Hematopoietic multipotent progenitor cell (in vitro differentiated cells): ENCODE measurements at places on chromosomes 7 and 10.
A peak's percentile ranks its signal among the peaks of the same experiment; 100 is the strongest.

GRCh38 chr10:1372212-1372611, 316.0 kb downstream of the WDR37 start:
- no peak for DNase-seq

GRCh38 chr7:55415173-55415778, 50.1 kb downstream of the LANCL2 start:
- DNase-seq = peak; percentile 75

GRCh38 chr7:28509251-28510025, 97.1 kb downstream of the CREB5 start:
- no peak for DNase-seq

DNA sequence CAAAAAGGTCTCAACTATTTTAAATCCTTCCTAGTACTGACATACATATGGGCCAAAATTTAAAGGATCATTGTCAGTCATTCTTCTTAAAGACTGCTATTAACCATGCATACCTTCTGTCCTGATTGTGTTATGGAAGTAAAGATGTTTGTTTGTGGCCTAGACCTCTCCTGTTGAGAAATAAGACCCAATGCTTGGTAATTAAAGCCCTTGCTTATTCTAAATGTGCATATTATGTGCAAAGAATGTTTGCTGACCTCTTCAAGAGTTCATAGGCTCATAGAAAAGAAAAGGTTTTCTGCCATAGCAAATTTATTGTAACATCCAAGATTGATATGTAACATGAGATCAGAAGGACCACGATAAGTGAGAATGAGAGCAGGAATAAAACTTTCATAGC, 145.6 kb downstream of the TWIST1 start:
- DNase-seq = no peak

DNA sequence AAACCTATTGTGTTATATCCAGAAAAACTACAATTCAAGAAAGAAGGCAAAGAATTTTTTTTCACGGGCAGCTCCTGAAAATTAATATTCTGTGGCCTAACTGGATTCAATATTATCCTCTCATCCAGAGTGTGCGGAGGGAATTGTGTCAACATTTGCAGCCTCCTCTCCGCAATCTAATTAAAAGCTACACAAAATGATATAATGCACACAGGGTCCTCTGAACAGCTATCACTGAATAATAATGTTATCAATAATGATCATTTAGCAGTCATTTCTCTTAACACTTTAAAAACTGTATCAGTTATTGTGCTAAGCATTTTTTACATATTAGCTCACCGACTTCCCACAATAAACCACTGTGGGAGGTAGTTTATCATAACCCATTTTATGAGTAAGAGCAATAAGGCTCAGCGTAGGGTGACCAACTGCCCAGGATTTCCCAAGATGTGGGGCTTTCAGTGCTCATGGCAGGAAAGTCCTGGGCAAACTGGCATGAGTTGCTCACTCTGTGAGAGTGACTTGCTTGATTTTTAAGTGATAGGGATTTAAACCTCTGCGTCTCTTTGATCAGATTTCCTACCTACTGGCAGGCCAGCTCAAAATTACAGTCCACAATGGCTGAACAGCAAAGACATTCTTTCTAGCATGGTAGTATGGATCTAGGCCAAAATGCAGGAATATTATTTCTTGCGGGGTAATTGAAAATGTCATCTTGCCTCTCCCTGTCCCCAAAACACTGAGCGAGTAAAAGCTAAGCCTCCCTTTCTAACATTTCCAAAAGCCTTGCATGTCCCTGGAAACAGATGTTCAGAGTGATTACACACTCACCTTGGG, 65.7 kb downstream of the AOAH start:
- no peak for DNase-seq
